ENCODE measurements at places on chromosomes 3 and 15.
A peak's percentile ranks its signal among the peaks of the same experiment; 100 is the strongest.

- no peak for DNase-seq
Observed at GRCh38 chr3:19645093-19645492, 288.9 kb downstream of the EFHB start.

DNA sequence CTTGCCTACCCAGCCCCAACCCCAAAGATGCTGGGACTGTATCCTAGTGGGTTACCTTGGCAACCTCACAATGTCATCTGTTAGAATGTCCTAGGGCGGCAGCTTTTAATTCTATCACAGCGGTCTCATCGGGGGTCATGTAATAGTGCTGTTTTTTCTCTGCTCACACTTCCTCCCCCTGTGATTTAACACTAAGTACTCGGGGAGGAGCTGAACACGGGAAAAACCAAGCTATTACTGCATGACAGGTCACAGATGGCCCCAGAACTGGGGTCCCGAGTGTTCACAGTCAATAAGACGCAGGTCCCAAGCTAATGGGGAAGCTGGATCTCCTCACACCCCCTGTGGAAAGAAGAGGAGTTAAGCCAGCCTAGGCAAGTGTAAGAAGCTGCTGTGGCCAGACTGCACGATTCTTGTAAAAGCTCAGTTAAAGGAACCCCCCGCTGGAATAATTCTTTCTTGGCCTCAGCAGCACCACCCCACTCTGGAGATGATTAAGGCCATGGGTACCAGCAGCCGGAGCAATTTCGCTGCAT, 2.5 kb upstream of the RFTN1 start:
- peak; percentile 35 for DNase-seq

GRCh38 chr3:50325497-50326181, 2.4 kb downstream of the TUSC2 start:
- DNase-seq, result no peak

GRCh38 chr15:52651114-52651513, 28.1 kb downstream of the ATOSA start:
- no peak for DNase-seq

DNA sequence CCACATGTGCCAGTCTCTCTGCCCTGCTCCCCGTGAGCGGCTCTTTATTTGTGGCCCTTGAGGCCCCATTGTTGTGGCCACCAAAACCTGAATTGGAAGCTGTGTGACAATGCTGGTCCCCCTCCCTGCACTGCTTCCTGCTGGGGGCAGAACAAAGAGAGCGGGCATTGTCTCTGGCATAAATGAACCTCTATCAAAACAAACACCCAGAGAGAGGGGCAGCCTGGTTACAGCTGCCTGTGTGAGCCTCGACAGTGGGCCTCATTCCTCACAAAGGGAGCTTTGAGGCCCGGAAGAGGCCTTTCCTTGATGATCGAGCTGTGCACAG, 152.9 kb downstream of the IGF1R start:
- DNase-seq, result no peak

- DNase-seq, result no peak
Observed at GRCh38 chr3:155852341-155852740, 1.9 kb downstream of the SLC33A1 start.

GRCh38 chr3:115864911-115865310, 241.6 kb downstream of the GAP43 start:
- no peak for DNase-seq

DNA sequence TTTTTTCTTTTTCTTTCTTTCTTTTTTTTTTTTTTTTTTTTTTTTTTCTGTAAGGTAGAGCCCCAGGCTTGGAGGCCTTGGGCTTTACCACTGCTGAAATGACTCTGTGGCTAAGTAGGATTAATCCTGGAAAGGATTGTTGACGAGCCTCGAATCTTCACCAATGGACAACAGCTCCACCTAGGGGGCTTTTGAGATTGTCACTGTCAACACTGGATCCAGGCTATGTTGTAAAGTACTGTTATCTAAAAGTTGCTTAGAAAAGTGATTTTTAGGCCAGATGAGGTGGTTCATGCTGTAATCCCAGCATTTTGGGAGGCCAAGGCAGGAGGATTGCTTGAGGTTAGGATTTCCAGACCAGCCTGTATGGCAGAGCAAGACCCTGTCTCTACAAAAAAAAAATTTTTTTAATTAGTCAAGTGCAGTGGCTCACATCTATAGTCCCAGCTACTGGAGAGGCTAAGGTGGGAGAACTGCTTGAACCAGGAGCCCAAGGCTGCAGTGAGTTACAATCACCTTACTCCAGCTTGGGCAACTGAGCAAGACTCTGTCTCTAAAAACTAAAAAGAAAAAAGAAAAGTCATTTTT, 41.6 kb downstream of the KLHL18 start:
- DNase-seq, result peak; percentile 65

DNA sequence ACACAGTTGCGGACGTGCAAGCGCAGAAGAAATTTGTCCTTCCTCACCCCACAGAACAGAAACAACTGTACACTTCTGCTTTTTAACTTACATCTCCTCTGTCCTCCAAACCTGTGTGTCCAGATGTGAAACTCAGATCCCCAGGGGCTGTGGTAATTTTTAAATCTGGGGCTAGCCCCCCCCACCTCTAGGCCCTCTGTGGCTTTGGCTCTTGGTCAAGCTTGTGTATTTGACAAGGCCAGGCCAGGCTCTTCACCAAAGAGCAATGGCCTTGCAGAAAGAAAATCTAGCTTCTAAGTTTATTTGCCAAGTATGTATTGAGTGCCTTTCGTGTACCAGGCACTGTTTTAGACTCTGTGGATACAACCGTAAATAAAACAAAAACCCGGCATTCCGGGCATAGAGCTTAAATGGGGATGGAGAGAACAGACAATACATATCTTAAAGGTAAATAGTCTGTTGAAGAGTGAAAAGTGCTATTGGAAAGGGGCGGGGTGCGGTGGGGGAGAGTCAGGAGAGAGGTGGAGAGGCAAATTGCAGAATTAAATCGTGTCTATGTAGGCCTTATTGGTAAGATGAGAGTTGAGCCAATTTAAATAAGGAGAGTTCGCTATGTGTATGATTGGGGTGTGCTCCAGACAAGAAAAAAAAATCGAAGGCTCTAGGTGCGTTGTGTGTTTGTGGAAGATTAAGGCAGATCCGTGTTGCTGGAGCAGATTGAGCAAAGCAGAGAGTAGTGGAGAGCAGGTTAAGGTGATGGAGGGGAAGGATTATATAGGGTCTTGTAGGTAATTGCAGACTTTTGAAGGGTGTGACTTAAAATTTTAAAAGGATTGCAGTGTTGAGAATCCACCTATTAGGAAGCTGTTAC, 781 bp upstream of the DPH6 start:
- no peak for DNase-seq

GRCh38 chr3:135304378-135304777, 509.3 kb downstream of the EPHB1 start:
- DNase-seq, result no peak
